ENCODE measurements at places on chromosomes 4 and X.

DNA sequence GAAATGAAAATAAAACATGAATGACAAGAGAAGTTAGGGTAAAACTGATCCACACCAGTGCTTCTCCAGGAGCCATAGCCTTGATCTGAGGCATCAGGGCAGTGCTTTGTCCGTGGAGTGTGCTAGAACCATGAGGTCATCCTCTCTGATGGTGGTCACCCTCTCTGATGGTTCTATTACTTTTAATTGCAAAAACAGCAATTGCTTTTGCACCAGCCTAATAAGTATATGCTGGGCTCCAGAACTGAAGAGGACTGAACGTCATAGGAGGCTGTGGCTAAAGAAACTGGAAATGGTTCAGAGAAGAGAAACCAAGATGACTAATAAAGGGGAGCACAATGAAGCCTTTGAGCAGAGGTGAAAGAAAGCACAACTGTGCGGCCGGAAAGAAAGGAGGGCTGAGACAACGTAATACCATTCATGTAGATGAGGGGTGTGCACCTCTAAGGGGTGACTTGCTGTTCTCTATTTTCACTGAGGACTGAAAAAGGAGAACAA is 17.0 kb upstream of the TMEM154 start:
- no peak overlapping the region for H3K4me3 ChIP-seq
- H3K27me3 ChIP-seq = no peaks in the 10 kb centered on the region
- no peaks in the 10 kb centered on the region for H3K4me1 ChIP-seq
- no peaks in the 10 kb centered on the region for H3K36me3 ChIP-seq
- DNase-seq = no peak

- H3K4me1 ChIP-seq = no peaks in the 10 kb centered on the region
- H3K27ac ChIP-seq = peak overlapping the region; percentile 79
- no peaks in the 10 kb centered on the region for H3K36me3 ChIP-seq
Measured at GRCh38 chrX:2693113-2694002, 2.3 kb downstream of the CD99 start.

- DNase-seq = no peak
- no peak overlapping the region for H3K27ac ChIP-seq
- H3K4me1 ChIP-seq = peaks cover 3% of the 10 kb centered on the region
- H3K4me3 ChIP-seq = peak overlapping the region; percentile 50
Measured at GRCh38 chr4:112378858-112379257, 81.7 kb downstream of the ALPK1 start.

GRCh38 chr4:53147711-53148110 is 218.2 kb downstream of the SCFD2 start:
- H3K4me3 ChIP-seq = no peak overlapping the region
- H3K4me1 ChIP-seq = peaks cover 5% of the 10 kb centered on the region
- H3K36me3 ChIP-seq = peaks cover 4% of the 10 kb centered on the region

DNA sequence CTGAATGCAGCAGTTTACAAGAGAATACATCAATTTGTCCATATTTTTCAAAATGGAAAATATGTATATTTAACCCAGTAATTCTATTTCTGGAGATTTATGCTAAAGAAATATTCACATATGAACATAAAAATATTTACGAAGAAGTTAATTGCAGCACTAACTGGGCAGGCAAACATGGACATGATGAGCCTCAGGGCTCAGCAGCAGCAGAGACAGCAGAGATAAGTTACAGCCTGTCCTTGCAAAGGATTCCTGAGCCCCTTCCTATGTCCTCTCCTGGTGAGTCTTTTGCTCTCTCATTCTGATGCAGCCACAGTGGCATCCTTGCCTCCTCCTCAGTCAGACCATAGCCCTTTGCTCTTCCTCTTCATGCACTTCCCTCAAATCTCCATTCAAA is 680.6 kb upstream of the CPEB2 start:
- H3K27me3 ChIP-seq = no peaks in the 10 kb centered on the region
- no peaks in the 10 kb centered on the region for H3K36me3 ChIP-seq
- H3K27ac ChIP-seq = no peak overlapping the region
- H3K4me1 ChIP-seq = no peaks in the 10 kb centered on the region
- no peak overlapping the region for H3K4me3 ChIP-seq

DNA sequence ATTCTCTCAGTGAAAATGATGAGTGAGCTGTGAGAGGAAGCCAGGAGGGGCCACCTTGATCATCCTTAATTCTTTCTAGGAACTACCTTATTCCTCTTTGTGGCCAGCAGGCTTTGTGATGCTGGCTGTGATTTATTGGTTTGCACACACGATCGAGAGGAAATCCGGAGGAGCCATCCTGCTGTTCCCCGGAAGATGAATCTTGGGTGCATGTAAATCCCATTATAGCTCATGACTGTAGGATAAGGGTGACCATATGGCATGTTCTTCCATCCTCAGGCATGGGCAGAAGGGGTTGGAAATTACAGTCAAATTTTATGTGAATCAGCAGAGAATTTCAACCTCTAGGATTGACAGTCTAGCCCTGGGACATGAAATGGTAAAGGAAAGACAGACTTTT is 254.5 kb downstream of the UNC5C start:
- H3K27ac ChIP-seq = no peak overlapping the region
- no peaks in the 10 kb centered on the region for H3K27me3 ChIP-seq
- H3K36me3 ChIP-seq = no peaks in the 10 kb centered on the region
- no peak for DNase-seq
- no peak overlapping the region for H3K4me3 ChIP-seq

DNA sequence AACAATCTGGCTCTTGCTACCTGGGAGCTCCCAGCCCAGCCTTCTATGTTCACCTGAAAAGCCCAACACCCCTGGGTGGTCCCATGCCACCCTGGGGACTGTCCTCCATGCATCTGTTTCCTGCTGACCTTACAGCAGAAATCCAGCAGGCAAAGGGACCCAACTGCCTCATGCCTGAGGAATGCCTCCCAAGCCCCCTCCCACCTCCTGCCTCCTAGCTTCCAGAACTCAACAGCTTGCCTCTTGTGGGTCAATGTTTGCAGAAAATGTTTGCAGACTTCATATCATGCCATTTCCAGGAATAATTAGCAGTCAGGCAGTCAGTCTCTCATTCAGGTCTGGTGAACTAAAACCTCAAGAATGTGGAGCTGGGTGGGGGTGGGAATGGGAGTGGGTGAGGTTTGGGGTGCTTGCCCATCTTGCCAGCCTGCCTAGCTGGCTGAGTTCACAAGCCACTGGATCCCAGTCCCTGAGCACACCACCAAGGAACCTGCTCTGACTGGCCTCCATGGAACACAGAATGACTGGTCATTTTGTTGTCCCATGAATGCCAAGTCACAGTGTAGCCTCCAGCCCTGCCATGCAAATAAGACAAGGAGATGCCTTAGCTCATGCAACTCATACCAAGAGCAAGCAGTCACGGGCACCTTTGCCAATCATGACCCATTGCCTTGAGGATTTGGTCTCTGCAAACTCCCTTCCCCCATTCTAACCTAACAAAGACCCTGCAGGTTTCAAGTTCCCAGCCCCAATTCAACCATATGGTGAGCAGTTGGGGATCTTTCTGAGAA is 12.1 kb upstream of the PLAC1 start:
- no peaks in the 10 kb centered on the region for H3K27me3 ChIP-seq
- DNase-seq = no peak
- H3K36me3 ChIP-seq = no peaks in the 10 kb centered on the region
- no peaks in the 10 kb centered on the region for H3K4me1 ChIP-seq
- peak overlapping the region; percentile 38 for H3K27ac ChIP-seq

DNA sequence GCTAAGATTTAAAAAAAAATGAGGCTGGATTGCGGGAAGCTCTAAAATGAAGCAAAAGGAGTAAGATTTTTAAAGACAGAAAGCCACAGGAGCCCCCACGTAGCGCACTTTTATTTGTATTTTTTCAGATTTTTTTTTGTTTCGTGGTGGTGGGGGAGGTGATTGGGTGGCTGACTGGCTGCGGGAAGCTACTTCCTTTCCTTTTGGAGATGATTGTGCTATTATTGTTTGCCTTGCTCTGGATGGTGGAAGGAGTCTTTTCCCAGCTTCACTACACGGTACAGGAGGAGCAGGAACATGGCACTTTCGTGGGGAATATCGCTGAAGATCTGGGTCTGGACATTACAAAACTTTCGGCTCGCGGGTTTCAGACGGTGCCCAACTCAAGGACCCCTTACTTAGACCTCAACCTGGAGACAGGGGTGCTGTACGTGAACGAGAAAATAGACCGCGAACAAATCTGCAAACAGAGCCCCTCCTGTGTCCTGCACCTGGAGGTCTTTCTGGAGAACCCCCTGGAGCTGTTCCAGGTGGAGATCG is 908 bp downstream of the PCDH10 start:
- no peaks in the 10 kb centered on the region for H3K4me1 ChIP-seq
- DNase-seq = peak; percentile 53
- H3K36me3 ChIP-seq = no peaks in the 10 kb centered on the region
- no peaks in the 10 kb centered on the region for H3K27me3 ChIP-seq
- H3K27ac ChIP-seq = peak overlapping the region; percentile 86

GRCh38 chr4:125331116-125331515 is 16.4 kb downstream of the FAT4 start:
- H3K27me3 ChIP-seq = no peaks in the 10 kb centered on the region
- no peak overlapping the region for H3K27ac ChIP-seq
- H3K4me3 ChIP-seq = no peak overlapping the region
- H3K36me3 ChIP-seq = no peaks in the 10 kb centered on the region
- no peak for DNase-seq

DNA sequence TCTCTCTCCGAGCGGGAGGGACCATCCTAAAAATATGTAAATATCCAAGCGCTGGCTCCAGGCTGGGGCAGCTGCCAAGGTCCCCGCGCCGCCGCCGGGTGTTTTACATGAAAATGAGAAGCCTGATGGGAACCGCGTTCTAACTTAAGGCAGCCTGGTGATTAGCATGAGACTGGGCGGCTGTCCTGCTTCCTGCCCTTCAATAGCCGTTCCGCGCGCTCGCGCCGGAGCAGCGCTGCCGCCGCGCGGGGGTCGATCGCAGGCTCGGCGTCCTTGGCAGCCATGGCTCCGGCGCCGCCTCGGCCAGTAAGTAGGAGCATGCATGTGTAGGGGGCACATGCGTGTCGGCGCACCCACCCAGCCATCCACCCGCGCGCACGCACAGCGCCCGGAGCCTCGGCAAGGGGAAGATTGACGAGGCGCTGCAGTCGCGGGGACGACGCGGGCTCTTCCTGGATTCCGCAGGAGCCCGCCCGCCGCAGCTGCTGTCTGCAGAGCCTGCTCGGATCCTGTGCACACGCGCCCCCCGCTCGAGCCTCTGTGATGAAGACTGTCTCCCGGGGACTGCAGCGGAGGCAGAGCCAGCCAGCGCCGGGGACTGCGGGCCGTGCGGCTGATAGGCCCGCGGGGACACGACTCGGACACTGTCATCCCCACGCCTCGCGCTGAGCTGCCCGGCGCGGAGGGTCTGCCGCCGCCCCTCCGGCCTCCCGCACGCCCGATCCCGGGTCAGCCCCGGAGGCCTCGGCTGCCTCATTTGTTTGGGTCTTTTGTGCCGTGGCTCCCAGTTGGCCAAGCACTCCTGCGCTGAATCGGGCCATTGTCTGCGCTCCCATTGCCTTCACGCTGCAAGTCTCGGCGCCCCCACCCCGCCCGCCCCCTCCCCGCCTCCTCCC is 734 bp downstream of the STOX2 start:
- peak overlapping the region; percentile 60 for H3K27ac ChIP-seq
- DNase-seq = no peak
- no peaks in the 10 kb centered on the region for H3K36me3 ChIP-seq
- H3K4me1 ChIP-seq = no peaks in the 10 kb centered on the region

- no peak overlapping the region for H3K27ac ChIP-seq
- DNase-seq = no peak
- no peak overlapping the region for H3K4me3 ChIP-seq
- no peaks in the 10 kb centered on the region for H3K4me1 ChIP-seq
Measured at GRCh38 chrX:136828830-136829229, 48.1 kb upstream of the ARHGEF6 start.

DNA sequence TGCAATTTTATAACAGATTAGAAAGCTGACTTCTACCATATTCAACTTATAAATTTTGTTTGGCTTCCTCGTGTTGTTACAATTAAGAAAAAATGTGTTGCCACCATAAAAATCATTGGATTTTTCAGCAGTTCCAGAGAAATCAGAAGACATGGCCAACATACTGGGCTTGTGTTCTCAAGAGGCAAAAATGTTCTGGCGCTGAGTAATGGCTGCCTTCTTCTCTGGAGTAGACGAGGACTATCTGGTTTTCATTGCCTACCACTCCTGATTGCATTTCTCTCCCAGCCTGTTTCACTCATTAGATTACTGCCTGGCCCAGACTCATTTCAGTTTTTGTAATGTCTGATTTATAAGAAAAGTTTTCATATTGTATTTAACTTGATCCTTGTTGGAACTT is 122.3 kb downstream of the ARHGAP10 start:
- no peak for DNase-seq
- H3K27me3 ChIP-seq = no peaks in the 10 kb centered on the region
- peaks cover 14% of the 10 kb centered on the region for H3K36me3 ChIP-seq
- peak overlapping the region; percentile 67 for H3K27ac ChIP-seq
- no peak overlapping the region for H3K4me3 ChIP-seq
- peaks cover 7% of the 10 kb centered on the region for H3K4me1 ChIP-seq

GRCh38 chrX:2516623-2517022 is 15.8 kb upstream of the DHRSX start:
- H3K4me1 ChIP-seq = no peaks in the 10 kb centered on the region
- H3K36me3 ChIP-seq = no peaks in the 10 kb centered on the region
- DNase-seq = no peak

DNA sequence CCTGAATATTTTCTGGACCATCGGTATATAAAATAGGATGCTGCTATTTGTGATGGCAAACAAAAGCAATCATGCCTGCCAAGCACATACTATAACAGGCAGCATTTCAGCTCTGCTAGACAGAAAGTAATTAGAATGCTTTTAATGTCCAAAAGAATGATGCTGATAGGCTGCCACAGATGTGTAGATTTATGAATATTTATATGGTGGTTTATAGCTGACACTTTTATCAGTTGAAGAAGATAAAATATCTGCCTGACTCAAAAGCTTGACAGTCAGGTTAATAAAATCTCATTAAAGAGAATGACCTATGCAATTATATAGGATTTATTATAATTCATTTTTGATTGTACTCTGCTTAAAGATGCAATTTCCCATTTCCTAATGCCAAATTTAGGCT is 4.0 kb downstream of the BEND4 start:
- H3K4me3 ChIP-seq = no peak overlapping the region
- H3K27me3 ChIP-seq = peaks cover 12% of the 10 kb centered on the region

- H3K27me3 ChIP-seq = no peaks in the 10 kb centered on the region
- H3K36me3 ChIP-seq = no peaks in the 10 kb centered on the region
- no peaks in the 10 kb centered on the region for H3K4me1 ChIP-seq
- no peak for DNase-seq
Measured at GRCh38 chrX:107485013-107485412, 35.6 kb downstream of the FRMPD3 start.

GRCh38 chrX:153925739-153926551 is at the start of gene ARHGAP4:
Gene ARHGAP4, minus strand, starts transcription at chrX:153926264. Its CDS starts 62 bp downstream, at chrX:153926202.
- H3K27me3 ChIP-seq = no peaks in the 10 kb centered on the region
- peaks cover 11% of the 10 kb centered on the region for H3K4me1 ChIP-seq
- H3K36me3 ChIP-seq = peaks cover 7% of the 10 kb centered on the region

DNA sequence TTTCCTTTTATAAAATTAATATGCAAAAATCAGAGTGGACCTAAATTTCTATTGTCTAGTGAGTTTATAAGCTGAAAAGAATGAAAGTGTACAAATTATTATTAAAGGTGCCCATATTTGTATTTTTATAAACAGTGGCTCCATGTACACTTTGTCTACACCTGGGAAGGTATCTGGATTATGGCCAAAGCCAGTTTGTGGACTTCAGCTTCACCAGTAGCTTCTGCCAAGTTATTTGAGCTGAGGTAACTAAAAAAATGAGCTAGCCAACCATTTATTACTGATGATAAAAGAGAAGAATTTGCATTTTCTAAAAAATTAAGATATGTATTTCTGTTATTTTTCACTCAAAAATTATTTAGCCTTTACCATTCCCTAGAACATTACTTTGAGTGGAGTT is 32.3 kb upstream of the LRAT start:
- no peak overlapping the region for H3K27ac ChIP-seq
- H3K36me3 ChIP-seq = no peaks in the 10 kb centered on the region
- no peak overlapping the region for H3K4me3 ChIP-seq
- no peak for DNase-seq
